Naive thymus-derived CD8-positive, alpha-beta T cell (primary cell): ENCODE measurements at places on chromosomes 5 and 9. TPM values are rescaled to one million over a fixed set of nuclear protein-coding genes. Genes with fewer than 3 reads are reported as not detected.

Gene TTC16
- total RNA-seq = 7.2 TPM

Gene KIAA0825
- total RNA-seq = 1.6 TPM

Gene ZNF879
- 23.5 TPM for total RNA-seq

DNA sequence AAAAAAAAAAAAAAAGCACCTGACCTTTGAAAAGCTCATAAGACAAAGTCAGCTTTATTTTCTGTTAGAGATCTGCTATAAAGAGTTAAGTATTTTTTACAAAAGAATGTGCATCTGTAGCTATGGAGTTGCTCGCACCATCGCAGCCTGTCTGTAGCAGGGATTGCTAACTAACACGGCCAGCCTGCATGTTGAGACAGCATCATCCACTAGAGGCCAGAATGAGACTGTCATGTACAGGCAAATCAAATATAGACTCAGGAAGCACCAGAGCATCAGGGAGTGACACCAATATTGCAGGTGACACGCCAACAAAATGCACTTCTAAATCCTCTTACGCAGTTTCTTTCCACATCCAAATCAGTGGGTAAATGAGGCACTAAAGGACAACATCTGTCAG, 136.3 kb upstream of the RASEF start:
- no peak for DNase-seq
- no peaks in the 10 kb centered on the region for H3K36me3 ChIP-seq
- no peaks in the 10 kb centered on the region for H3K4me1 ChIP-seq

- no peaks in the 10 kb centered on the region for H3K27me3 ChIP-seq
- H3K36me3 ChIP-seq = no peaks in the 10 kb centered on the region
- H3K4me3 ChIP-seq = no peak overlapping the region
- H3K27ac ChIP-seq = no peak overlapping the region
Observed at GRCh38 chr5:122341087-122341486, 29.1 kb downstream of the SNCAIP start.
